Mesenteric fat pad (tissue), 1 donor: ENCODE measurements at places on chromosomes 4 and X. TPM values are rescaled to one million over a fixed set of nuclear protein-coding genes. Genes with fewer than 3 reads are reported as not detected.

Gene MGAT4D
- not detected for total RNA-seq

Gene PGAM4
- not detected for total RNA-seq

Gene SSX2
- not detected for total RNA-seq

Gene TMEM47
- total RNA-seq, result 24.5 TPM

Gene ADH6
- total RNA-seq, result not detected

Gene ARMCX1
- 32.3 TPM for total RNA-seq

Gene CXCL13
- not detected for total RNA-seq

Gene RXFP1
- not detected for total RNA-seq

Gene DCAF12L1
- not detected for total RNA-seq

Gene KIF4A
- total RNA-seq, result 0.13 TPM

Gene NRK
- 0.96 TPM for total RNA-seq

- no peak for DNase-seq
Observed at GRCh38 chr4:1640190-1640589, 43.9 kb downstream of the FAM53A start.

- no peak for DNase-seq
Observed at GRCh38 chrX:14946606-14947155, 73.5 kb downstream of the MOSPD2 start.

GRCh38 chr4:146261041-146261440 is 46.7 kb downstream of the REELD1 start:
- no peak for DNase-seq

DNA sequence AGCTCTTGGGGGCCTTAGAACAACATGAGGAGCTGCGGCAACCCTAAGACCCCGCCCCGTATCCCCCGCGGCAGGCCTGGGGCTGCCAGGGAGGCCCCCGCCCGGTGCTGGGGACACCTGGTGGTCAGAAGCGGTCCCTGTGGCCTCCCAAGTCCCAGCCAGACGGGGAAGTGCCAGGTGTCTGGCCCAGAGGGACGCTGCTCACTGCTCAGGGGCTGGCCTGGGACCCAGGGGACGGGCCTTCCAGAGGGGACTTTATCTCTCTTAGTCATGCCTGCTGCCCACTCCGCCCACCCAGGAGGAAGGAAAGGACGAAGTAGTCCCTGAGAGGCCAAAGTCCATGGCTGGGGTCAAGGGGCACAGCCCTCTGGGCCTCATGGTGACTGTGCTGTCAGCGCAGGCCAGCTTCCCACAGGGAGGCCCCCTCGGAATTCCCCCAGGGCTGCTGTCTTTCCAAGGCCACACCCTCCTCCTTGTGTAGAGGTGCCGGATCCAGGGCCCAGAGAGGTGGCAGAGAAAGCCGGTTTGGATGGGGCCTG is 31.0 kb upstream of the HTRA3 start:
- no peak for DNase-seq

- DNase-seq, result no peak
Observed at GRCh38 chrX:12956704-12957534, 18.0 kb upstream of the TMSB4X start.

DNA sequence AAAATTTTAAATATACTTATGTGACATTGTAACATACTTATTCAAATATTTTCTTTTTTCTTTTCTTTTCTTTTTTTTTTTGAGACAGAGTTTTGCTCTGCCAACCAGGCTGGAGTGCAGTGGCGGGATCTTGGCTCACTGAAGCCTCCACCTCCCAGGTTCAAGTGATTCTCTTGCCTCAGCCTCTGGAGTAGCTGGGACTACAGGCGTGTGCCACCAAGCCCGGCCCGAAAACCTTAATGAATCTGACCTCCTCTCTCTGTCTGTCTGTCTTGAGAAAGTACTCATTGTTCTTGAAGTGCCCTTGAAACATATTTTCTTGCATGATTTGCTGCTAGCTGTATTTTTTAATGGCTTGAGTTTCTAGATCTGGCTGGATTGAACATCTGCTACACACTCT is 136.8 kb downstream of the ANAPC4 start:
- DNase-seq, result no peak

DNA sequence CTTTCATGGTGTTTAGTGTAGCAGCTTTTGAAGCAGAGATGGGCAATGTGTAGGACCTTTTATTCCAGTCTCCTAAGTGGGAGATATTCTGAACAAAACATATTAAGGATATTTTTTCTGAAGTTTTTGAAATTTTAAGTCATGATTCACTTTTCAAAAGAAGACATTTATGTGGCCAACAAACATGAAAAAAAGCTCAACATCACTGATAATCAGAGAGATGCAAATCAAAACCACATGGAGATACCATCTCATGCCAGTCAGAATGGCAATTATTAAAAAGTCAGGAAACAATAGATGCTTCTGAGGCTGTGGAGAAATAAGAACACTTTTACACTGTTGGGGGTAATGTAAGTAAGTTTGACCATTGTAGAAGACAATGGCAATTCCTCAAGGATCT is 76.0 kb downstream of the FAT4 start:
- DNase-seq, result no peak

DNA sequence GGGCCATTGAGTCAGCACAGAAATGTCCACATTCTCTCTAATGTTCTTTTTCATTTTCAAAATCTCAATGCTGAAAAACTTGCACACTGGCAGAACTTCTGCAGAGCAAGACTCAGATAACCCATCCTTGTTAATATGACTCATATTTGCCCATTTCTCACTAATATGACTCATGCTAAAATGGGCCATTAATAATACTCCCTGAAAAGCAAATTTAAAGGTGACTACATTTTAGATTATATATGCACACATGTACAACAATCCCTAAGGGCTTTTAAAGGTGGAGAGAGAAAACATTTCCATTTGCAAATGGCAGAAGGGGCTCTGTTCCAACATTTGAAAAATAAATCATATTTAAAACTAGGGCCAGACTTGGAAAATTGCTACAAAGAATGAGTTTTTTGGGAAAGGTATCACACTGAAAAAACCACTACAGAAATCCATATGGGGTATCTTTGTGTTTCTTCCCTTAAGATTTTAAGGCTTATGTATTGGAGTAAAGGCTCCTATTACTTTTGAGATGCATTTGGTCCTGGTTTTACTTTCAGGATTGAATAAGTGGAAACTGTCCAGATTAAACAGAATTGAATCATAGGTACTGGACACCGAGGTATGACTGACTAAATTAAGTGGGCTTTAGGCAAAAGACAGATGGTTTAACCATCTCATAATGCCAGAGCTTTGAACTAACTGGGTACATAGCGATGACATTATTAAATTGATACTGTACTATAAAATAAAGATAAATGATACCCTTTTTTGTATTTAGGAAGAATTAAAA is 30.0 kb downstream of the TLR2 start:
- DNase-seq, result no peak

DNA sequence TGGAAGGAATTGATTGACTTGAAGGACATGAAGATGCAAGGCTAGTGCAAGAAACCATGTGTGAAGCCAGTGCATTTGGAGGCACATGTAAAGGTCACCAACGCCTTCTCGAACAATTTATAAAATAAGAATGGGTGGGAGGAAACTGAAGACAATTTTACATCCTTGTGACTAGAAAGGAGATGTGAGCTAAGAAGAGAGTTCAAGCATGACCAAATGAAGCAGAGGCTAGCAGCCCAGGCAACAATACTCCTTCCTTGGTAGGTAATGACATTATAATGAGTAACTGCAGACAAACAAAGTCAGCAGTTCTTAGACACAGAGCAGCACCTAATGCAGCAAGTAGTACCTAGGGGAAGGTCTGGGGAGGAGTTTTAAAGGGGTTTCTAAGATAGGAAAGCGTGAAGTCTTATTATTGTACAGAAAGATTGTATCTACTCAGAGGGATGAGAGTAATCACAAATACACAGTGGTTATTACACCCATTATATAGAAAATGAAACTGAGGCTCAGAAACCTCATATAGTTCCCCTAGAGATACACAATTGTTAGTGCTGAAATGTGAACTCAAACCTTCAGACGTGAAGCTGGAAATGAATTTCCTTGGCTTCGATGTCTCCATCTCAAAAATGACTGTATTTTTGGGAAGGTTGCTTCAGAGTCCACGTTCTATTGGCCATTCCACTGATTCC is 56.1 kb downstream of the ATXN3L start:
- DNase-seq, result no peak

DNA sequence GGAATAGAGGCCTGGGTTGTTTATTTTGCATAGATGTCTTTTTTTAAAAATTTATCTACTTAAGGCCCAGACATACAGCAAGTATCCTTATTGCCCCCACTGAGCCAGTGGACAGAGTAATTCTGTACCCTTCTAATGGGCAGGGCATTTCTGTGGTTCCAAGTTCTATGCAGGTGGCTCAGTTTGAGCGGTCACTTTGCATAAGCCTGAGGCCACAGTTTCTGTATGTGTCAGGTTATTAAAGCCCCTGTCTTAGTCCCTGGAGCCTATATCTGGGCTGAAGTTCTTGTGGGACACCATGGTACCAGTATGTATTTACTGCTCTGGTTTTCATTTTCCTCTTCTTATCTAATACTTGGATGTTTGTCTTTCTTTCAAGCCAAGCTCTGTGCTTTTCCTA is 168.8 kb downstream of the MID1IP1 start:
- no peak for DNase-seq

DNA sequence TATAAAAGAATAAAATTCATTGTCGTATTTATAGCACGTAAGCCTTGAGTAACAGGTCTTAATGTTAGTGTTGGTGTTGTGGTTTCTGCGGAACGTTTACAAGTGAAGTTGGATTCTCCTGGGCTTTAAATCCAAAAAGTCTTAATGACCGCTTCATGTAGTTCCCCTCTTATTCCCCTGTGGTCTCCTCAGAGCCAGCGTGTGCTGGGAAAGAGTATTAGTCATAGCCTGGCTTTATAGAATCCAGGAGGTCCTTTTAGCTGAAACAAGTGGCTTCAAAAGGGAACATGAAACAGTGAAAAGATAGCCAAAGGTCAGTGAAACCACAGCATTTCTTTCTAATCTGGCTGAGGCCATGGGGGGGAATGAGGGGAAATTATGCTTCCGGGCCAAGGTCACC is 79.1 kb downstream of the CLCN4 start:
- DNase-seq, result no peak

GRCh38 chrX:51598899-51599298 is 19.8 kb downstream of the CENPVL3 start:
- DNase-seq, result no peak

DNA sequence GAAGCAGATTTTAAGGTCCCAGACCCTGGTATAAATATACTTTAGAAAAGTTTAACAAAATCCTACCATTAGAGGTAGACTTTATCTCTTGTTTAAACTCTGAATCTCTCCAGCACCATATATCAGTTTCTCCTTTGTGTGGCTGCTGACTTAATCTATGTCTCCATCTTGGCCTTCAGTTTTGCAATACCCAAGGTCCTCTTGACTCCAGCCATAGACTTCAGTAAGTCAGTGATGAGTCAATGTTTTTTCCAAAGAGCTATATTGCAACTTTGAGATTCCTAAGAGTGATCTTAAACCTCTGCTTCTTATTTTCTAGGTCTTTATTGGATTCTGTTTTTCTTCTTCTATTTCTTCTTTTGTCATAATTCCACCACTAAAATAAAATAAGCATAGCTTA is 50.8 kb upstream of the ADGRL3 start:
- no peak for DNase-seq

DNA sequence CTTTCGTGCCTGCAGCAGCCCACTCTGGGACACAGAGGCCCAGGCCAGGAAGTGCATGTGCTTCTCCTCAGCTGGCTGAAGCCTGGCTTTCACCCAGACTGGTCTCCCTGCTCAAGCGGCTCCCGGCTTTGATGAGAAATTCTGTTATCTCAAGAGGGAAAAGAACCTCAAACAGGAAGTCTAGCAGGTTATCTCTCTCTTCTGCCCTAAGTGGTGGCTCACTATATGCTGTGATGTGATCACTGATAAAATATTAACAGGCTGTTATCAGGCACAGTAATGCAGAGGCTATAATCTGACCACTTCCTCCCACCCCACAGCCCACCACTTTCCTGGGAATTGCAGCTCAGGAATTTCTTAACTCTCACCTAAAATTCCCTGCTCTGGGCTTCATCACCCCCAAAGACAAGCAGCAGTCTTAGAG is 13.3 kb downstream of the CLDN2 start:
- DNase-seq, result no peak

GRCh38 chrX:50677789-50678188 is 136.2 kb downstream of the SHROOM4 start:
- DNase-seq, result no peak

DNA sequence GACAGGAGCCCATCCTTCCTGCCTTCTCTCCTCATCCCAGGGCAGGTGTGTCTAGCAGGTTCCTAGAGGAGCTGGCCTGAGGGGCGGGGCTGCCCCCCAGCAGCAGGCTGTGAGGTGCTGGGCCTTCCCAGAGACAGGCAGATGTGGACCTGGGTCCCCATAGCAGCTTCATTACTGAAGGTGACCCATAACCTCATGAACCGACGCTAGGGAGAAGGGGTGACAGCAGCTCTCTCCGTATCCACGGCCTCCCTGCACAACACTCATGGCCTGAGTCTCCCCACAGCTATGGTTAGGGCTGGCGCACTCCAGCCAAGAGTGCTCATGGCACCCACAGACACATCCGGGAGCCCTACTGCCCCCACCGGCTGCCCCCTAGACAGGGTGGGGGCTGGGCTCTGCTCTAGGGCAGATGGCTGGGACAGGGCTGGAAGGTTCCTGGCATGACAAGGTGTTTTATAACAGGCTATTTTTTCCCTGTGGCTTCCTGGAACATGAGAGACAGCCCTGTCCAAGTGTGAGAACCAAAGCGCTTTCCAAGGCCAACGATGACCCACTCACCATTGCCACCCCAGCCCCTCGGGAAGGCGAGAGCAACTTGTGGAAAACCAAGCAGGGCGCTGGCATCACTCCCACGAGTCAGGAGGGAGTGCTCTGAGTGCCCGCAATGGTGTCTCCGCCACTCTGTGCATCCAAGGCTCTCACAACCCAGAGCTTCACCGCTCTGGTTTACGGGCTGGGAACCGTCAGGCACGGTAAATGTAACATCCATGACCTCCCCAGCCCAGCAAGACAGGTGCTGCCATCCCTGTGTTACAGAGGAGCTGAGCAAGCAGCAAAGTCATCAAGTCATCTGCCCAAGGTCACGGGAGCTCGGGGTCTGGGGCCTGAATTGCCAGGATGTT is 59.8 kb downstream of the ACOX3 start:
- DNase-seq, result no peak

GRCh38 chrX:76931518-76931917 is 504.0 kb downstream of the MAGEE1 start:
- no peak for DNase-seq

GRCh38 chr4:107718351-107718965 is 1.6 kb downstream of the PAPSS1 start:
- DNase-seq, result no peak

GRCh38 chr4:62560858-62561257 is 1360.7 kb downstream of the ADGRL3 start:
- no peak for DNase-seq

GRCh38 chrX:15055146-15055930 is 182.1 kb downstream of the MOSPD2 start:
- no peak for DNase-seq

DNA sequence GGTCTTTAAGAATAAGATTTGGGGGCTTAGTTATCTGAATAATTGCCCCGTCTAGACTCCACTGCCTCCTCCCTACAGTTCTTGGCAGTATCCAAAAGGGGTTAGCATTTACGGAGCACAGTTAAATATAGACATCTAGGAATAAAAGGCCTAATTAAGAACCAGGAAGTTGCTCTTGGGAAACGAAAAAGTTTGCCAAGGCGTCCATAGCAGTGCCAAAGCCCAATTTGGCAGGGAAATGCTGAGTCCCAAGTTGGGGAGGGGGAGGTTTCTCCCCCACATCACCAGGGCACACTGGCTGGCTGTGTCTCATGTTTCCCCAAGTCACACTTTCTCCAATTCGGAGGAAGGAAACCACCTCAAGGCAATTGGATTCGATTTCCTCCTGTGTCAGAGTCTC is 338.7 kb downstream of the FBXW7 start:
- DNase-seq, result no peak

- no peak for DNase-seq
Observed at GRCh38 chr4:116016201-116016600, 902.8 kb upstream of the NDST4 start.

GRCh38 chrX:68018248-68019203 is 414.8 kb downstream of the OPHN1 start:
- no peak for DNase-seq
